ENCODE measurements at places on chromosomes 3 and 15. TPM values are rescaled to one million over a fixed set of nuclear protein-coding genes. Genes with fewer than 3 reads are reported as not detected.

DNA sequence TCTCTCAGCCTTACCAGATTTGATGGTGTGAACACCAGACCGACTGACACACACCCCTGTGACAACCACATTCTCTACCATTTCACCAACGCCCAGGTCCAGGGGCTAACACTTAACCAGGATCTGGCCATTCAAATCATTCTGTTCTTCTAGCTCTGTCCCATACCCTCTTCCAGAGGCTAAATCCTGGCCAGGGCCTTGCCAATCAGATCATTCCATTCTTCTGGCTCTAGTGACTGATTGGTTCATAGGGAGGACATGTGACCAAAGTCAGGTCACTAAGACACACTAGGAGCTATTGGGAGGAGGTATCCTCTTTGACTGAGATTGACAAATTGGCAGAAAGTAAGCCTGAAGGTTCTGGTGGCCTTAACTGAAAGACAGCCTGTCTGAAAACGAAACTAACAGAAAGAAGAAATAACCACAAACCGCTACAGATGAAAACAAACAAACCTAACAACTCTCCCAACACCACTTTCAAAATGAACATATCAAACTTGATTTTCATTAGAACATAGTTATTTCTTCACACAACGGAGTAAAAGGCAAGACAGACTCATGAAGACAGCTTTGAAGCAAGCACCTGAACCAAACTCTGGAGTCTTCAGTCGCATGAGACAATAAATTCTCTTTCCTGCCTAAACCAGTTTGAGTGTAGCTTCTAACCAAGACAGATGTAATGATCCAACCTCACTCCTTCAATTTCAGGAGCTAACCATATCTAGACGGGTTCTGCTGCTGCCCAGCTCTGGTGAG is 68.5 kb downstream of the TRANK1 start:
- no peak for DNase-seq

DNA sequence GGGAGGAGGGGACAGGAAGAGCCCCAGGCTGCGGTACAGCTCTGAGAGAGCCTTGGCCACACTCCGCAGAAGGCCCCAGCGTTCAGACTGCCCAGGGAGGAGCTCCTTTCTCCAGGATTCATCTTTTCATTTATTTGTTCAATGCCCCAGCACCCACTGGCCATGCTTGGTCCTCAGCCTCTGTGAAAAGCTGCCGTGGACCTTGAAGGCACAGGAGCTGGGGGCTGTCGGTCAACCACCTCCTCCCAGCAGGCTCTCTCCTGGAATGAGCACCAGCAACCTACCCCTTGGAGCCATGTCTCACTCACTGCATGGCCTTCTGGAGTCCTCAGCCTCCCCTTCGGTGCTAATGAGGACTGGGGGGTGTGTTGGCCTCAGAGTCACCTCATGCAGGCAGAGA is 21.6 kb upstream of the PRR23E start:
- DNase-seq = no peak

DNA sequence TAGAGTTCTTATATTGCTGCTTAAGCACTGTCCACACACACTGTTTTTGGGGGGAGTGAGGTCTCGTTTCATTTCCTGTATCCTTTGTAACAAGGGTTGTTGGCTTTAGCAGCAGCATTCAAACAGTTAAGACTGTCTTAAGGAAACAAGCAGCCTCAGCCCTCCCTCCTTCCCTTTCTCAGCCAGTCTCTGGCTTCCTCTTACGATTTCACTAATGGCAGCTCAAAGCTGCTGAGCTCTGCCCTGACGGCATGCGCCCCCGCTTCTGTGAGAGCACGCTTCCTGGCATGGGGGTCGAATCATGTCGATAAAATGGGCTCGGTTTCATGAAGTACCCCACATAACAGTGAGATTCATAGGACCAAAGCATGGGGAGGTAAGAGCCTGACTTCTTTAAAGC is 105.0 kb downstream of the KLHL25 start:
- DNase-seq = peak; percentile 68

GRCh38 chr3:39809181-39809994 is at the start of gene MYRIP:
TSS of gene MYRIP (plus strand) at chr3:39809609. CDS start at chr3:39900817, 91,208 bp downstream.
- peak; percentile 83 for DNase-seq

DNA sequence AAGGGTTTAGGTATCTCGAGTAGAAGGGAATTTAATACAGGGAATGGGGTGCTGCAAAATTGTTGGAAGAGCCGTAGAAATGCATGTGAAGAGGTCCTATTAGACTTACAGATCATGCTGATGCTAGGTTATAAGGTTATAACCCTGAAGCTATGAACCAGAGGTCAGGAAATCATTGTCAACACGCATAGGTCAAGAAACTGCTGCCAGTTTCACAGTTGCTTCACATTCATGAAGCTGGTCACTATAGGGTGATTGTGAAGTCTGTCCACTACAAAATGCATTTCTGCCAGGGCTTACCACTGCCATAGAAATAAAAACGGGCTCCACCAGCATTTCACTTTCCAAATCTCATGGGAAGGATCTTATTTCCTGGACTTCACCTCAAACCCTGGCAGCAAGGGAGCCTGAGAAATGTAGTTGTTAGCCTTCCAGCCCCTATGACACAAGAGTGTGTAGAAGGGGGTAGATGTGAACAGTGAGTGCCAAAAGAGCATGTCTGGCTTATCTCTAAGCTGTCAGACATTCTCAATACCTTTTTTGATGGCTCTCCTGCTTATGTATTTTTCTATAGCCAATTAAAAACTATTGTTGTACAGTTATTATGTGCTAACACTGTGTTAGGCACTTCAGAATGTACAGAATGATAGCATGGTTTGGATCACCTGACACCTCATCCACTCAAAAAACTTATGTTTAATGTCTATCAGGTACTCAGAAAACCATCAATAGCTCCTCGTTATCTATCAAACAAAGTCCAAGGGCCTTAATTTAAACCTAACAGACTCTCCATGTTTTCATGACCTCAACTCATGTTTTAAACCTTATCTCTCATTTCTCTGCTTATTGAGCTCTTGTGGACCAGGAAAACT is 148.3 kb upstream of the TSC22D2 start:
- DNase-seq = no peak

- peak; percentile 15 for DNase-seq
Measured at GRCh38 chr3:124033360-124034015, 41.6 kb upstream of the ROPN1 start.

DNA sequence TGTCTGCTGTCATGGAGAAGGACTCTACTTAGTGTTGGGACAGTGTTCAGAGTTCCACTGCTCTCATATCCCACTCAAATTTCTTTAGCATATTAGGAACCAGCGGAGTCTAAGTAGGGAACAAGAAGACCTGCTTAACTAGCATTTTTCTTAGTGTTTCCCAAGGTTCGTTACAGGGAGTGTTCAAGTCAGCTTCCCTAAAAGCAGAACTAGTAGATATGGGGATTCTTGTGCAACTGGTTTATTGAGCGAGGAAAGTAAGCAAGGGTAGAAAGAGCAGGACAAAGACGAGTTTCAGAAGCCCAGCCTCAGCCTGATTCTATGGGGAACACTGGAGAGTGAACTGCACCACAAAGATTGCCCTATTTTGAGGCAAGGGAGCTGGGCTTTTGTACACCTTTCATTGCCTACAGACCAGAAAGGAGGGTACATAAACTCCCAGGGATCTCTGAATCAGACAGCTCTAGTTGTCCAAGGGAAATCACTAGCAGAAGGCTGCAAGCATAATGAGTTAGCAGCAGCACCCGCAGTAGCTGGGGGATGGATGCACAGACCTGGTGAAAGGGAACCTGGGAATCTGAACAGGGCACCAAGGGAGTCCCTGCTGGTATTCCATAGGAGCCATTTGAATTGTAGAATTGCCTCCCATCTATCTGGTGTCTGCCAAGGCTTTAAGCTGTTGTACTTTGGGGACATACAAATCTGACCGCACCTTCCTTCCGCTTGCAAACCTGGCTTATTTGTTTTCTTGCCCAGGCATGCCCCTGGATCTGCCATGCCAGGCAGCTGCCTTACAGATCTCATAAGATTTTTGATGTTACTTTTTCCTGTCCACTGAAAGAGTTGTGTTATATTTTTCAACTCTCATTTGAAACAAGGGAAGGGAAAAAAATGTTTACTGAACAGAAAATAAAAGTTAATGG is 15.1 kb downstream of the CMTM7 start:
- DNase-seq = no peak

The C3orf85 gene
- not detected for total RNA-seq

GRCh38 chr3:124633524-124633923 is 96.7 kb upstream of the UMPS start:
- no peak for DNase-seq

DNA sequence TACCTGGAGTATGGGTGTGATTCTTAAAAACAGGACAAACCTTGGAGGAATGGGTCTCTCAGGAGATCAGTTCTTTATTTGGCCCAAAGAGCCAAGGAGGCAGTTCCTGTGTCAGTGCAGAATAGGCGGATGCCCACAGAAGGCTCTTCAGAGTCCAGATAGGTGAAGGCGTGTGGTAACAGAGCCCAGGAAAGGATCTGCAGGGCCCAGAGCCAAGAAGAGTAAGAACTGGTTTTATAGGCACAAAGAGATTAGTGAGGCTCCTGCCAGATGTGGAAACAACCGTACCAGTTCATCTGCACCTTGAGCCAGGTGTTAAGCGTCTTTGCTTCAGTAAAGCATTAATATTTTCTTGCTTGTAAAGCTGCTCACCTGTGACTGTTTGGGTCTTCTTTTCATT is 140.1 kb upstream of the BFSP2 start:
- no peak for DNase-seq

DNA sequence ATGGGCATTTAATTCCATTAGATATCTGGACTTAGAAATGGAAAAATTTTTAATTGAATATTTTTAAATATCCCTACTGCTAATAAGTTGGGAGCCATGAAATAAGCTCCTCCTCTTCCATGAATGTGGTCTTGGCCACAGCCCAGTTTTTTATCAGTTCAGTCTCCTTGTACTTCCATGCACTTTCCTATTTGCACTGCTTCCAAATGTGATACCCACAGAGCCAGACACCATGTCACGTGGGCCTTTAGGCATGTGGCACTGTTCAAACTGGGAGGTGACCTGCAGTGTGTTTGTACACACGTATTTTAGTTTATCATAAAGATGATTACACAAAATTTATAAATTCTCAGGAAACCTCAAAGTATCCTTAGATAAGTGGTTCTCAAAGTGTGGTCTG is 80.1 kb upstream of the DGKG start:
- no peak for DNase-seq

DNA sequence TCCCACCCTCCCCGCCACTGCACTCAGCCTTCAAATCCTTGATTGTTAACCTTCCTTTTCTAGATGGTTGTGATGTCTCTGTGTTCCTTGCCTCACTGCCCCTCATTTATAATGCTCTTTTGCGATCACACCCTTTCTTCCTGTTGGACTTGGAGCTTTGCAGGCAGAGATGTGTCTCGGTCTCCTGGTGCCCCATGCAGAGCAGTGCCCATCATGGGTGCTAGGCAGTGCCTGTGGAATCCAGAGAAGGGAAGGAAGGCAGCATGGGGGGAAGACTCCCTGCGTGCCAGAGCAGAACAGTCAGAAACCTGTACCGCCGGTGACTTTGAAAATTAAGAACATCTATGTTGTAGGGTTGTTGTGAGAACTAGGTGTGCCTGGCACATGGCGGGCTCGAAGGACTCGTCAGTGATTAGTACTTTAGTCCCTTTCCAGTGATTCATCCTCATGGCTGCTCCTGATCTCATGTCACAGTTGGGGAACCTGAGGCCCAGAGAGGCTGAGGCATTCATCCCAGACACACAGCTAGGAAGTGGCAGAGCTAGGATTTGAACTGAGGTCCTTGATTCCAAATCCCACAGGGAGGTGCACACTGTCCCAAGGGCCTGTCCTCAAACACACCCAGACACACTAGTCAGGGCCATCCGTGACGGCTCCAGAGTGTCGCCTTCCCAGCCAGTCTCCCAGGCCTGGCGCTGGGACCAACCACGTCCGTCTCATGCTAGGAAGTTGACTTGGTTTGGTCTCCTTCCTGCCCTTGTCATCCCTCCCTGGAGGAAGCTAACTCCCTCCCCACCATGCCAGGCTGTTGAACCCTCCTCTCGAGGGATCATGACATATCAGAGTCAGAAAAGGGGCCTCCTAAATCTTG is 58.3 kb downstream of the SMAD6 start:
- DNase-seq = no peak

The HCN4 gene
- 0.10 TPM for total RNA-seq

The SERP1 gene
- 300 TPM for total RNA-seq

The PPP2R3A gene
- 8.5 TPM for total RNA-seq

- no peak for DNase-seq
Measured at GRCh38 chr15:99106417-99107220, 1.7 kb downstream of the SYNM start.

All from thyroid gland (tissue), 4 donors.